ENCODE measurements at places on chromosomes 2 and 18. TPM values are rescaled to one million over a fixed set of nuclear protein-coding genes. Genes with fewer than 3 reads are reported as not detected.

- no peak overlapping the region for H3K27ac ChIP-seq
- no peaks in the 10 kb centered on the region for H3K36me3 ChIP-seq
- H3K27me3 ChIP-seq: peaks cover 19% of the 10 kb centered on the region
Measured at GRCh38 chr2:650343-651310, 26.6 kb downstream of the TMEM18 start.

IL1R2 gene
- total RNA-seq: 1.9 TPM

EVX2 gene
- not detected for total RNA-seq

- DNase-seq: no peak
- no peaks in the 10 kb centered on the region for H3K36me3 ChIP-seq
Measured at GRCh38 chr2:210997373-210997772, 441.0 kb downstream of the CPS1 start.

DNA sequence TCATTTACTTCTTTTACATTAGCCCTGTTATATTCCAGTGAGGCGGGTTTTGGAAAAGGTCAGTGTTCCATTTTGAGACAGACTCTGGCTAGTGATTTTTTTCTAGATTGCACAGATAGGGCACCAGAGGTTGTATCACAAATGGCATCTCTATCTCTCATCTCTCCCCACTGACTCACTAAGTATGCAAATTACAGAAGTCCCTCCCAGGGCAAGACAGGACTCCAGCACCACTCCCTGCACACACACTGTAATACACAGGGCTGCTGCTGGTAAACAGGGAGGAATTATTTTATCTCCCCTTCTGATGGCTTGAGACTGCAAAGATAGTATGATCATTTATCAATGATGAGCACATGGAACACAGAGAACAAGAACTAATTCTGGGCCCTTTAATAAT lies 46.2 kb downstream of the AKAIN1 start:
- H3K27me3 ChIP-seq: peaks cover 12% of the 10 kb centered on the region
- H3K27ac ChIP-seq: no peak overlapping the region
- no peaks in the 10 kb centered on the region for H3K36me3 ChIP-seq
- DNase-seq: no peak
- no peaks in the 10 kb centered on the region for H3K4me1 ChIP-seq

GRCh38 chr2:72497763-72498162 lies 328.1 kb downstream of the EXOC6B start:
- no peaks in the 10 kb centered on the region for H3K4me1 ChIP-seq
- peaks cover 12% of the 10 kb centered on the region for H3K36me3 ChIP-seq
- no peaks in the 10 kb centered on the region for H3K27me3 ChIP-seq
- DNase-seq: no peak
- H3K27ac ChIP-seq: no peak overlapping the region
- H3K4me3 ChIP-seq: no peak overlapping the region

CRACDL gene
- total RNA-seq: 0.29 TPM

GRCh38 chr18:62730941-62731340 lies 15.6 kb downstream of the PHLPP1 start:
- DNase-seq: no peak
- H3K4me3 ChIP-seq: no peak overlapping the region
- H3K36me3 ChIP-seq: peaks cover 3% of the 10 kb centered on the region
- H3K27ac ChIP-seq: no peak overlapping the region
- no peaks in the 10 kb centered on the region for H3K27me3 ChIP-seq

ADAM23 gene
- 16.4 TPM for total RNA-seq

CDCA7 gene
- 3.1 TPM for total RNA-seq

- no peak for DNase-seq
- H3K4me1 ChIP-seq: no peaks in the 10 kb centered on the region
- H3K27ac ChIP-seq: no peak overlapping the region
- peaks cover 2% of the 10 kb centered on the region for H3K27me3 ChIP-seq
- no peaks in the 10 kb centered on the region for H3K36me3 ChIP-seq
- no peak overlapping the region for H3K4me3 ChIP-seq
Measured at GRCh38 chr2:71773218-71773617, 319.9 kb downstream of the DYSF start.

DNA sequence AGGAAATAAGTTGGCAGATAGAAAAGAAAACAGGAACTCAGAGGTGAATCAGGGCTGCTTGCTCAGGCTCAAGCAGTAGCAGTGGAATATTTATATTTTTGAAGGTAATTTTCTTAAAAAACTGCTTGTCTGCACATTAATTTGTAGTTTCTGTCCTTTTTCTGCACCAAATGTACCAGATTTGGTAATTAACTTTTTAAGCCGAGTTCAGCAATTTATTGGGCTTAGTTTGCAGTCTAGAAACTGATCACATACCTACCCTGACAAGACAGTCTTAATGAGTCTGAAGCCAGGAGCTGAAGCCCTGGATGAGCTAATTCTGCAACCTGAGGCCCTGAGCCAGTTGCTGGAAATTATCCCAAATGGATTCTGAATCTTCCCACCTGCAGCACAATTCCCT lies 647.0 kb downstream of the TDRD15 start:
- H3K4me1 ChIP-seq: no peaks in the 10 kb centered on the region
- H3K36me3 ChIP-seq: no peaks in the 10 kb centered on the region
- H3K27ac ChIP-seq: no peak overlapping the region
- no peak for DNase-seq

All from T-helper 17 cell (primary cell).